ENCODE measurements at places on chromosomes 3 and 15. TPM values are rescaled to one million over a fixed set of nuclear protein-coding genes. Genes with fewer than 3 reads are reported as not detected.
A peak's percentile ranks its signal among the peaks of the same experiment; 100 is the strongest.

DNA sequence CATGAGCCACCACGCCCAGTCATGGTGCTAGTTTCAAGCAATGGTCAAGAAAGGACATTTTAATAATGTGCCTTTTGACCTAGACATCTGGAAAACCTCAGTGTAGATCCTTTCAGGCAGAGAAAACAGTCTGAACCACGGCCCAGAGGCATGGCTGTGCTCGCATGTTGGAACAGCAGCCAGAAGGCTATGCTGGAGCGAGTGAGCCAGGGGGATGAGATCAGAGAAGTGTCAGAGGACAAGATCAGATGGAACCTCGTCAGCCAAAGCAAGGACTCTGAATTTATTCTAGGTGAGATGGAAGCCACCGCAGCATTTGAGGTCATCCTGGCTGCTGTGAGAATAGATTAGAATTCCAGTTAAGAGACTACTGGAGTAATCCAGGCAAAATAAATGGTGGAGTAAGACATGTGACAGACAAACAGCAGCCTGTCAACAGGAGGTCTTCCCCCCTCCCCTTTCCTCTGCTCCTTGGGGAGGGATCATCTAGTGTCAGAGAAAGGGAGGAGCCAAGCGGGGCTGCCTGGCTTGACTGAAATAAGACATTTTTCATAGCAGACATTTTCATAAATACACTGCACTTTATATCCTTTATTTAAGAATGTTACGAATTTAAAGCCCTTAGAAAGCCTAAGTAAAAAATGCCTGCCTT is 40.4 kb upstream of the ACKR4 start:
- no peak overlapping the region for H3K4me3 ChIP-seq
- no peaks in the 10 kb centered on the region for H3K36me3 ChIP-seq
- no peak for DNase-seq
- no peak overlapping the region for H3K27ac ChIP-seq
- no peaks in the 10 kb centered on the region for H3K27me3 ChIP-seq

DNA sequence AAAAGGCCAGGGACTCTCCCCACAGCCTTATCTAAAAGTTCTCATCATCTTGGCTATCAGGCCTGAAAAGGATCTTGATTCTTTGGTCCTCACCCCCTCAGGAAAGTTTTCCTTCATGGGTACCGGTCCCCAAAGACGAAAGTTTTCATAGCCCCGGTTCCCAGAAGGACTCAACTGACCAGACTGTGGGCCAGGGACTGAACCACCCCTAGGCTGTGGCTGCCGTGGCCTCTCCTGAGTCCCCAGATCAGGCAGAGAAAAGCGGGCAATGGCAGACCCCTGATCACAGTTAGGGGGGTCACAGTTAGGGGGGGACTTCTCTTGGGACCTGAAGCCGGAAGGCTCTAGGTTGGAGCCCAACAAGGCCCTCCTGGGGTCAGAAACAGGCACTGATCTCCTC is 54.8 kb downstream of the LHFPL4 start:
- no peaks in the 10 kb centered on the region for H3K36me3 ChIP-seq
- DNase-seq, result no peak
- no peaks in the 10 kb centered on the region for H3K4me1 ChIP-seq
- H3K27me3 ChIP-seq, result no peaks in the 10 kb centered on the region

GRCh38 chr3:177603148-177603603 is 405.9 kb upstream of the TBL1XR1 start:
- no peak overlapping the region for H3K4me3 ChIP-seq
- peak overlapping the region; percentile 77 for H3K27ac ChIP-seq
- H3K36me3 ChIP-seq, result no peaks in the 10 kb centered on the region
- no peak for DNase-seq

- DNase-seq, result no peak
- H3K27ac ChIP-seq, result no peak overlapping the region
- H3K4me1 ChIP-seq, result no peaks in the 10 kb centered on the region
- no peaks in the 10 kb centered on the region for H3K36me3 ChIP-seq
- H3K27me3 ChIP-seq, result no peaks in the 10 kb centered on the region
- no peak overlapping the region for H3K4me3 ChIP-seq
These were observed 824 bp upstream of the CILP start for GRCh38 chr15:65212097-65212496.

GRCh38 chr15:67501177-67501835 is 19.6 kb upstream of the C15orf61 start:
- DNase-seq, result no peak
- H3K27ac ChIP-seq, result no peak overlapping the region
- H3K4me3 ChIP-seq, result no peak overlapping the region
- H3K36me3 ChIP-seq, result no peaks in the 10 kb centered on the region

DNA sequence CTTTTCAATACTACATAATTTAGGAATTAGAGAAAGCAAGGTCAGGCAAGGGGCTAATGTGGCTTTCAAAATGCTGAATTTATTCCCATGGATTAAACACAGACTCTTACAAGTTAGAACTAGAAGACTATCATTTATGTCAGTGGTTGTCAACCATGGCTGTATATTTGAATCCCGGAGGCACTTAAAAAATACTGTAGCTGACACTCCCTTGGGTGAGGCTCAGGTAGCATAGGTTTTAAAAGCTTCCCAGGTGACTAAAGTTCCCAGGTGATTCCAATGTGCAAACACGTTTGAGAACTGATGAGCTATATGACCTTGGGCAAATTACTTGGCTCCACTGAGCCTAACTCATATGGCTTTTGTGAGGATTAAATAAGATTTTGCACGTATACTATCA is 29.6 kb downstream of the AAGAB start:
- no peak overlapping the region for H3K27ac ChIP-seq
- no peaks in the 10 kb centered on the region for H3K27me3 ChIP-seq
- no peak for DNase-seq

DNA sequence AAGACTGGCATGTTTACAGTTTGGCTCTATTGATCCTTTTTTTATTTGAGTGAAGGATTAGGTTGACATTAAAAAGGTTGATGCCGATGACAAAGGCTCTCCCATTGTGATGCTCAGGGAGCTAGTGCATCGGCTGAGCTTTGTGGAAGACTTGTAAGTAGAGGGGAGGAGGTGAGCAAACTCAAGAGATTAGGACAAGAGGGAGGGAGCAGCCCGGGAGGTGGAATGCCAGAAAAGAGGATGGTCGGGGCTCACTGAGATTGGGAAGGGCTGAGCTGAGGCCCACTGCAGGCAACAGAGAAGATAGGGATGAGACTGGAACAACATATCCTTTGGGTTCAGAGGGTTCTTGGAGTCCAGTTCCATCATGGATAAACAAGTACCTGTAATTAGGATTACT is 26.5 kb upstream of the PSMD6 start:
- no peaks in the 10 kb centered on the region for H3K27me3 ChIP-seq
- no peaks in the 10 kb centered on the region for H3K4me1 ChIP-seq
- H3K4me3 ChIP-seq, result no peak overlapping the region

DNA sequence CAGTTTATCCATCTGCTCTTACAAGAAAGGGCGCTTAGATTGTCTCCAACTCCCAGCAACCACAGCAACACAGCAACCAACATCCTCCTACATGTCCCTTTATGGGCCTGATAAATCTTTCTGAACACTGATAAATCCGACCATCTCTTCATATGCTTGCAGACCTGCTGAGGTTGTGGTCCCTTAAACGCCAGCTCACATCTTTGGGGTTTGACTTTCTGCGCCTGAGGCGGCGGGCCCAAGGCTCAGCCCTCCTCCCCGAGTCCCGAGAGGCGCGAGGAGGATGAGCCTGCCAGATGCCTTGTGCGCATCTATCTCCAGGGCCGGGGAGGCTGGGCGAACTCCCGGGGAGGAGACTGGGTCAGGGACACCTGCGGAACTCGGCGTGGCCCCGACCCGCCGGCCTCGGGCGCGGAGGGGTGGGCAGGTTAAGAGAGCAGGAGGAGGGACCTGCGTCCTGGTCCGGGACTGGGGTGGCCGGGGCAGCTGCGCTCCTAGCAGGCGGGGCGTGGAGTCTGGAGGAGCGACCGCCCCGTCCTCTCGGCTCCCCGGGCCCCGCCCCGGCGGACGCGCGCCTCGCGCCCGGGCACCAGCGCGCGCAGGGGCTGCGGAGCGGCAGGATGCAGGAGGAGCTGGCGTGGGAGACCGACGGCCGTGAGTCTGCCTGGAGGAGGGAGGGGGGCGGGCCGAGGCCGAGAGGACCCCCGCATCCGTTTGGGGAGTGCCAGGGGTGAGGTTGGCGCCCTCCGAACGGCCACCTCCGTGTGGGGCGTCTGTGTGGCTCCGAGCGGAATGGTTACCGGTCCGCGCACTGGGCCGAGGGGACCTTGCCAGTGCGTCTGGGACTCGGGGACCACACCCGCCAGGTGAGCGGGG is at the start of gene ANKDD1A:
TSS of gene ANKDD1A (plus strand) at position 592 of the 876 bp plus-strand sequence. CDS start at position 621, 29 bp downstream.
- no peaks in the 10 kb centered on the region for H3K36me3 ChIP-seq
- H3K4me3 ChIP-seq, result peak within 1 kb of the TSS; percentile 45
- peak; percentile 33 for DNase-seq
- no peak within 1 kb of the TSS for H3K27ac ChIP-seq
- H3K27me3 ChIP-seq, result no peaks in the 10 kb centered on the region

GRCh38 chr3:56053727-56054126 is 414.5 kb downstream of the ERC2 start:
- no peak overlapping the region for H3K4me3 ChIP-seq
- no peak for DNase-seq
- no peak overlapping the region for H3K27ac ChIP-seq

DNA sequence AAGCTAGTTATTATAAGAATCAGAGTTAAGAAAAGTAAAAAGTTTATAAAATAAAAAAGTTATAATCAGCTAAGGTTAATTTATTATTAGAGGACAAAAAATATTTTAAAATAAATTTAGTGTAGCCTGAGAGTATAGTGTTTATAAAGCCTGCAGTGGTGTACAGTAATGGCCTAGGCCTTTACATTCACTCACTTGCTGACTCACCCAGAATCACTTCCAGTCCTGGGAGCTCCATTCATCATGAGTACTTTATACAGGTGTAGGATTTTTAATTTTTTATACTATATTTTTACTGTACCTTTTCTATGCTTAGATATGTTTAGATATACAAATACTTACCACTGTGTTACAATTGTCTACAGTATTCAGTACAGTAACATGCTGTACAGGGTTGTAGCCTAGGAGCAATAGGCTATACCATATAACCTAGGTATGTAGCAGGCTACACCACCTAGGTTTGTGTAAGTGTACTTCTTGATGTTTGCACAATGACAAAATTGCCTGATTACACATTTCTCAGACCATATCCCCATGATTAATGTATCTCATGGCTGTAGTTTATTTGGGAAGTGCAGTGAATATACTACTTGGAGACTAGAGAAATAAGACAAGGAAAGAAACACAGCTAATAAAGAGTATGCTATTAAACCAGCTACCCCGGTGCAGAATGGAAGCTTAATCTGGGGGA is 101.9 kb upstream of the GALNT15 start:
- H3K27ac ChIP-seq, result no peak overlapping the region
- no peaks in the 10 kb centered on the region for H3K4me1 ChIP-seq
- H3K36me3 ChIP-seq, result no peaks in the 10 kb centered on the region

DNA sequence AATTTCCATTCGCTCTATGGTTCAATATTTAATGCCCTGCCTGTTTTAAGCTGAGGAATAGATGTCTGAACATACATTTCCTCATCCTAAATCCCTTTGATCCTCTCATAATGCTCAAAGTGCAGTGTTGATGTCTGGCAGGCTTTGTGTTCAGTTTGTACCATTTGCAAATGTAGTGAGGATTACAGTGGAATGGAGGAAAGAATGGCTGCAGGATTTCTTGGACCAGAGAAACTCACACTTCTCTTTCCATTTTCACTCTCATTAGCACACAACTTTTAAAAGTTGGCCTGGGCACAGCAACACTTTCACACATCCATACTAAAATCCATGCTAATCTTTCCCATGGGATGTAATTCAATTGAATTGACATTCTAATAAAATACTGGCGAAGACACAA is 28.6 kb upstream of the THRB start:
- DNase-seq, result no peak
- no peak overlapping the region for H3K4me3 ChIP-seq
- H3K36me3 ChIP-seq, result no peaks in the 10 kb centered on the region
- no peaks in the 10 kb centered on the region for H3K4me1 ChIP-seq

- H3K4me1 ChIP-seq, result no peaks in the 10 kb centered on the region
- no peak for DNase-seq
- no peak overlapping the region for H3K27ac ChIP-seq
- no peaks in the 10 kb centered on the region for H3K27me3 ChIP-seq
- no peaks in the 10 kb centered on the region for H3K36me3 ChIP-seq
These were observed 86.0 kb upstream of the LIMD1 start for GRCh38 chr3:45508483-45509037.

GRCh38 chr3:177333533-177334520 is 136.5 kb upstream of the TBL1XR1 start:
- H3K27ac ChIP-seq, result no peak overlapping the region
- H3K4me3 ChIP-seq, result no peak overlapping the region
- DNase-seq, result no peak
- H3K27me3 ChIP-seq, result no peaks in the 10 kb centered on the region
- H3K4me1 ChIP-seq, result no peaks in the 10 kb centered on the region

- no peaks in the 10 kb centered on the region for H3K27me3 ChIP-seq
- DNase-seq, result no peak
- H3K27ac ChIP-seq, result no peak overlapping the region
- H3K36me3 ChIP-seq, result no peaks in the 10 kb centered on the region
These were observed 65.1 kb downstream of the NEK11 start for GRCh38 chr3:131091768-131092167.

- no peaks in the 10 kb centered on the region for H3K4me1 ChIP-seq
- no peak overlapping the region for H3K27ac ChIP-seq
- no peaks in the 10 kb centered on the region for H3K27me3 ChIP-seq
- no peak for DNase-seq
- no peak overlapping the region for H3K4me3 ChIP-seq
These were observed 55.0 kb downstream of the CLASP2 start for GRCh38 chr3:33663042-33663441.

- no peaks in the 10 kb centered on the region for H3K4me1 ChIP-seq
- H3K27ac ChIP-seq, result peak overlapping the region; percentile 62
- peak overlapping the region; percentile 58 for H3K4me3 ChIP-seq
- DNase-seq, result no peak
These were observed 827 bp downstream of the WNT5A start for GRCh38 chr3:55486101-55486856.

DNA sequence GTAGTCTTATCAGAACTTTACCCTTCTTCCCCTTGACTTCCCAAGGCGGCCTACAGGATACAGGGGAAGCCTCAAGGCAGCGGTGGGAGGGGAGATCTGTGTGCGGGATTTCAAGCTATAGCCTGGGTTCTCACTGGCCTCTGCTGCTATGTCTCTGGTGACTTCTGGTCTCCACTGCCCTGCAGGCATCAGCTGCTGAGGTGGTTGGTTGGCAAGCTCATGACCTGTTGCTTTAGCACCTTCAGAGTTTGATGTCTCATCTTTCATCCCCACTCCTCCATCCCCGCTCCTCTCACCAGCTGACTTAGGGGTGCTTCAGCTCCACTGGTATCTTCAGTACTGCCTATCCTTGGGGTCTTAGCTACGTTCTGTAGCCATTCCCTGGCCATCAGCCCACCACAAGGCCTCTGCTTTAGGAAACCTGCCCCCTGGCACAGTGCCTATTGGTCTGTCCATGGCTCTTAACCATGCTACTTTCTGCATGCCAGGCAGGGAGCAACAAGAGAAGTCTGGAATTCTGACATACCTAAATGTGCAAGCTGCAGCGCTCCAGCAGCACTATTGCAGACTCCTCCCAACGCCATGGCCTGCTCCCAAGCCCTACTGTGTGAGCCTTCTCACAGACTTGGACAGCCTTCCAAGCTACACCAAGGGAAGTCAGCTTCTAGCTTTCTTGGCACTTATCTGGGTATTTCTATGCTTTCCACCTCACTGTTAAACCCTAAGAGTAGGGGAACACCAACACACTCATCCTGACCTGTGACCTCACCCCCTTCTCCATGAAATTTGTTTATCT is 1.8 kb upstream of the YEATS2 start:
- DNase-seq, result no peak
- no peaks in the 10 kb centered on the region for H3K36me3 ChIP-seq
- H3K27me3 ChIP-seq, result no peaks in the 10 kb centered on the region
- H3K4me1 ChIP-seq, result peaks cover 5% of the 10 kb centered on the region

AMOTL2 gene
- total RNA-seq, result 92.8 TPM

PLA2G4E gene
- total RNA-seq, result 0.18 TPM

ELL3 gene
- total RNA-seq, result 7.7 TPM

AGBL1 gene
- total RNA-seq, result 0.91 TPM

All from prostate gland (tissue), 2 donors.